Stimulated activated CD4-positive, alpha-beta T cell treated with anti-CD3 and anti-CD28 coated beads, Interleukin-4, amount 100 ng/mL, for 48 hours (primary cell): ENCODE measurements at places on chromosomes 12 and 14.
A peak's percentile ranks its signal among the peaks of the same experiment; 100 is the strongest.

DNA sequence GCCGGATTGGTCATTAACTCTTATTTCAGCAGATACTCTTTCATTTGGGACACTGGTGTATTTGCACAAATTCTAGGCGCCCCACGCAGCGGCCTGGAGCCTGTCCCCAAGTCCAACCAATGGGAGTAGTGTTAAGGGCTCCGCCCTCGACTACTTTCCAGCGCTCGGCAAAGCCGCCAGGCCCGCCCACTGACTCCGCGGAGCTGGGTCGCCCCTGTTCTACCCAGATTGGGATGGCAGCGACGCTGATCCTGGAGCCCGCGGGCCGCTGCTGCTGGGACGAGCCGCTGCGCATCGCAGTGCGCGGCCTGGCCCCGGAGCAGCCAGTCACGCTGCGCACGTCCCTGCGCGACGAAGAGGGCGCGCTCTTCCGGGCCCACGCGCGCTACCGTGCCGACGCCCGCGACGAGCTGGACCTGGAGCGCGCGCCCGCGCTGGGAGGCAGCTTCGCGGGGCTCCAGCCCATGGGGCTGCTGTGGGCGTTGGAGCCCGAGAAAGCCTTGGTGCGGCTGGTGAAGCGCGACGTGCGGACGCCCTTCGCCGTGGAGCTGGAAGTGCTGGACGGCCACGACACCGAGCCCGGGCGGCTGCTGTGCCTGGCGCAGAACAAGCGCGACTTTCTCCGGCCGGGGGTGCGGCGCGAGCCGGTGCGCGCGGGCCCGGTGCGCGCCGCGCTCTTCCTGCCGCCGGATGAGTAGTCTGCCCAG lies at the start of gene ACOT6:
ACOT6 (plus strand) TSS at position 179 of the 707 bp plus-strand sequence; CDS start at position 234, 55 bp downstream.
- DNase-seq: peak; percentile 63

GRCh38 chr14:74763803-74764531 lies 851 bp downstream of the YLPM1 start:
- no peak for DNase-seq

DNA sequence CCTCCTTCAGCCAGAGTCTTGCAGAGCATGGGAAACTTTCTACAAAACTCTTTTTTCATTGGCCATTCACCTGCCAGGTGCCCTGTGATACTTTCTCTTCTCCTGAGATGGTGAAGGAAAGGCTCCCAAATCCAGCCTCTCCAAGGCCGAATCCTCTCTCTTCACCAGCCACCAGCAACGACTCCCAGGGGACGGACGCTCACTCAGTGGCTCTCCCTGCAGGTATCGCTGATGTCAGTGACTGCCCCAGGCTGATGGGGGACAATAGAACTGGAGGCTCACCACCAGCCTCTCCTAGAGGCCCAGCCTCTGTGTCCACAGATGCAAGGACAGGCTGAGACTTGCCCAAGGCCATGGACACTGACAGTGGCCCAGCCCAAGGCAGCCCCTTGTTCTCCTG lies 204.1 kb downstream of the BCL11B start:
- no peak for DNase-seq

GRCh38 chr12:57001448-57001906 lies 4.9 kb downstream of the ZBTB39 start:
- peak; percentile 70 for DNase-seq

- no peak for DNase-seq
These were observed 996.5 kb downstream of the AACS start for GRCh38 chr12:126061777-126062176.

DNA sequence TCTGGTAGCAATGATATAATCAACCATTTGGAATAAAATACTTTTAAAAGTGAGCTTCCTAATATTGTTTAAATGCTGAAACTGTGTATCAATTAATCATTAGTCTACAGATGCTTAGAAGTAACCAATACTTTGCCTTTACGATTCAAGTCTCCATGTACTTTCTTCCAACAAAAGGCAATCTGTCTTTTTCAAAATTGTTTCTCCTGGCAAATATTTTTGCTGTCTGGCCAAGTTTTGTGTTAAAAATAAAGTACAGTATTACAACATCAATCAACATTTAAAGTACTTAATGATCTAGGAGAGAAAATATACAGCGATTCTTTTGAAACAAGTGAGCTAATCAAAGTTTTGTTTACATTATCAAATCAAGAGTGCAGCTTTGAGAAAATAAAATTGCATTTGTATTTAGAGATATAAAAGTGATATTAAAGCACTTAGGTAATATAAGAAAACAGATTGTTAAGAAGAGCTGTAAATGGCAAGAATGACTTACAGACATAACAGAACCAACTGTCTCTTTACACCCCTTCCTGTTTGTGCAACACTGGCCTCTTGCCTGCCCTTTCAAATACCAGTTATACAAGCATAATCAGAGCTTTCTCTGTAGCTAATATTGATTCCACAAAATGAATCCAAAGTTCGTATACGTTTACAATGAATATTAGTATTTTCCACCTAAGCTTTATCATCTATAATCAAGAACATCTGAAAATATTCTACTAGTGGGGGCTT lies 38.2 kb upstream of the FBLN5 start:
- no peak for DNase-seq

DNA sequence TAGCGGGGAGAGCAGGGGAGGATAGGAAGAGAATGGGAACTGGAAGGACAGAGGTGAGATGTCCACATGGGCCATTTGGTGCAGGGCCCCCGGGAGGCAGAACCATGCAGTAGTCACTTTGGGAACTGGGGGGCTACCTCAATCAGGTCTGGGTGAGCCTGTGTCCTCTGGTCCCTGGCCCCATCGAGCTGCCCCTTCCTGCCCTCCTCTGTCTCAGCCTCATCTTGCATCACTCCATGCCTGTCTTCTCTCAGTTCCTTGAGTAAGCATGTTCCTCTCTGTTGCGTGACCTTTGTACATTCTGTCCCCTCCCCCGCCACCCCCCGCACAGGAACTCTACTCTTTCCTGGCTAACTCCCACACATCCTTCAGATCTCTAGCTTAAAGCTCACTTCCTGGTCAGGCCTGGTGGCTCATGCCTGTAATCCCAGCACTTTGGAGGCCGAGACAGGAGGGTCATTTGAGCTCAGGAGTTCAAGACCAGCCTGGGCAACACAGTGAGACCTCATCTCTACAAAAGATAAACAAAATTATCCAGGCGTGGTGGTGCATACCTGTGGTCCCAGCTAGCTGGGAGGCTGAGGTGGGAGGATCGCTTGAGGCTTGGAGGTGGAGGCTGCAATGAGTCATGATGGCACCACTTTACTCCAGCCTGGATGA lies 23.2 kb downstream of the FOS start:
- peak; percentile 28 for DNase-seq

- no peak for DNase-seq
These were observed 1.4 kb upstream of the TMEM132C start for GRCh38 chr12:128265566-128265965.

DNA sequence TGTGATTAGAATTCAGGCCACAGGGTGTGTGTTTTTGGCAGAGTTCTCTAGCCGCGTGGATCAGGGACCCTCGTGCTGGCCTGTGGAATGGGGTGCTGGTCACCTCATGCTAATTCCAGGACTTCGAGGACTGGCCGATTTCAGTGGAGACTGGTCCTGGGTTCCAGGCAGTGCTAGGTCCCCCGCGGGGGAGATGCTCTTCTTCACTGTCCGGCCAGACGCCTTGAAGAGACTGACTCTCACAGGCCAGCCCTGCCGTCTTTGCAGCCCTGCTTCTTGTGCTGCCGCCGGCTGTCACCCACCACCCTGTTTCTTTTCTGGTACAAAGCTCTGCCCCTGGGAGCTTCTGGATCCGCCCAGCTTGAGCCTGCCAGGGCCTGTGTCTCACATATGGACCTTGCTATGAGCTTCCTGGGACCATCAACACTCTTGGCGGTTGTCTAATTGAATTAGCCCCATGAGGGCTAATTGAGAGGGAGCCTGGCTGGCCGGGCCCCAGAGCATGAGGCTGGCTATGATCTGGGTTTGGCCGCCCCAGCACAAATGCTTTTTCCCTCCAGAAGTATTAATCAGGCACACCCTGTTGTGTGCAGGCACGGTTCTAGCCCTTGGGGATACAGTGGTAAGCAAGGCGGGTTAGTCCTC lies 8.2 kb downstream of the MLXIP start:
- DNase-seq: no peak

DNA sequence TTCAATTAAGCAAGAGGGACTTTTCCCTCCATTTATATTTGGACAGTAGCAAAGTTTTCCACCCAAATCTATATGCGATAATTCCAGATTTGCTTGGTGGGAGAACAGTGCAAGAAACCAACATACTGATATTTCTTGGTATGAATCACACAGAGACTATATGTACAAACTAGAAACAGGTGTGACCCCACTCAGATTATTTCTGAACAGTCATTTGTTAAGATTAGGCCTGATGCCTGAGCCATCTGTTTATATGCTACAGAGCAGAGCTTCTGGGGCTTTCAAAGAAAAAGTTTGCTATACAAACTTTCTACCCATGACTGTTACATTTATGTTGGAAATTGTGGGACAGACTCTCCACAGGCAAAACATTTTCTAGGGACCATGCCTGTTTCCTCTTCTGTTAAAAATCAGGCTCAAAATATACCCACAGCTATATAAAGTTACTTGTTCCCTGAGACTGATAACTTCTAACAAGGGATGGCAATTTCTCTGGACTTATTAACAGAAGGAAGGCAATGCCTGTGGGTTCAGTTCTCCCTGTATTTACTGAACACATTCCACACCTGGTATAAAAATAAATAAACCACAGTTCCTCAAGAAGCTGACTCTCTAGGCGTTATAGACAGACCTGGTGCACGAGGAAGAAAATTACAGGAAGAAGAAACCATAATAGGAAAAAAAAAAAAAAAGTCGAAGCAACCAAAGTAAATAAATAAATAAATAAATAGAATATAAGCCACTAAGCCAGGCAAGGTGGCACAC lies 8.0 kb downstream of the PTPN21 start:
- no peak for DNase-seq

DNA sequence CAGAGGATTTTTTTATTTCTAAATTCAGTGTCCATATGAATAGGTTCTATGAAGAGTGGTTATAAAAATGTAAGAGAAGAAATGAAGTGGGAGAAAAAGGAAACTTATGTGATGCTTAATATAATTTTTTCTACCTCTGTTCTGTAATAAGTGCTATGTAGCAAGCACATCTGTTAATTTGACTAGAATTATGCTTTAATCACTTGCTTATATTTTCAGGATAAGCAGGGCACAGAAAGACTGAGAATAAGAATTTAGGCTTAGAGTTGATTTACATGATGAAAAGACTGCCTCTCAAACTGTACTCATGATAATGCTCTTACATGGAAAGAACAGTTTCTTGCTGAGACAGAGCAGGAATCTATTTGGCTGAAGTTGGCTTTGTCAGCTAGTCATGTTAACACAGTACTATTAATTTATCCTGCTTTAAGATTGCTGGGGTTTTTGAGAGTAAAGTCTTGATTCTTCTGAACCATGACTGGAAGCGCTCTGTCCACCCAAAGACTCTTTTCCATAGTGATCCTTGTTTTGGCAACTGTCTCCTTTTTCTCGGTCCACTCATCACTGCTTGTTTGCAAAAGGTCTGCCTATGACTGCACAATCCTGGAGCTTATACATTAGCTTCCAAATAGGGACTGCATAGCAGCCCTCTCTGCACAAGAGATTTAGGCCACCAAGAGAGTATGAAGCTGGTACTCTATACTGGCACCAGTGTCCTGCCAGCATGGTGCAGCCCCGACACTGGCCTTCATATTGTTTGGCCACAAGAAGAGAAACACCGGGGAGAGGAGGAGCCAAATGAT lies 98.8 kb downstream of the AKAP6 start:
- no peak for DNase-seq

GRCh38 chr14:26846388-26846787 lies 248.6 kb upstream of the NOVA1 start:
- DNase-seq: no peak

GRCh38 chr12:95118138-95118787 lies 44.8 kb upstream of the NR2C1 start:
- no peak for DNase-seq

- no peak for DNase-seq
These were observed 115.7 kb downstream of the DIO2 start for GRCh38 chr14:80095623-80096022.

DNA sequence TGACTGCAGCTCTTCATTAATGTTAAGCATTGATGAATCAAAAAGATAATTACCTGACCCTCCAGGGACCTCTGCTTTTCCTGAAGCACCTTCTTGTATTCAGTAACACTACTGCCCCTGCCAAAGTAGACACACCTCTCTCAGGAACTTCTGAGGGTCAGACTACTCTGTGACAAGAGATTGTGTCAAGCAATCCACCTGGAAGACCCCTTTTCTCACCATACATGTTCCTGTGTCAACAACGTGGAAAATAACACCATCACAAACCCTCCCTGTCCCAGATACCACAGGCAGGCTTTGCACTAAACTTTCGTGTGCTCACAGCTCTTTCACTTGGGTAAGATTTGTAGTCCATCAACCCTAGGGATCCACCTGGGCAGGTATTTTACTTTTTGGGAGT lies 13.2 kb downstream of the KRT76 start:
- DNase-seq: no peak

GRCh38 chr12:105301696-105302095 lies 28.8 kb upstream of the C12orf75 start:
- DNase-seq: no peak

GRCh38 chr14:61559641-61560201 lies 135.6 kb upstream of the HIF1A start:
- no peak for DNase-seq

DNA sequence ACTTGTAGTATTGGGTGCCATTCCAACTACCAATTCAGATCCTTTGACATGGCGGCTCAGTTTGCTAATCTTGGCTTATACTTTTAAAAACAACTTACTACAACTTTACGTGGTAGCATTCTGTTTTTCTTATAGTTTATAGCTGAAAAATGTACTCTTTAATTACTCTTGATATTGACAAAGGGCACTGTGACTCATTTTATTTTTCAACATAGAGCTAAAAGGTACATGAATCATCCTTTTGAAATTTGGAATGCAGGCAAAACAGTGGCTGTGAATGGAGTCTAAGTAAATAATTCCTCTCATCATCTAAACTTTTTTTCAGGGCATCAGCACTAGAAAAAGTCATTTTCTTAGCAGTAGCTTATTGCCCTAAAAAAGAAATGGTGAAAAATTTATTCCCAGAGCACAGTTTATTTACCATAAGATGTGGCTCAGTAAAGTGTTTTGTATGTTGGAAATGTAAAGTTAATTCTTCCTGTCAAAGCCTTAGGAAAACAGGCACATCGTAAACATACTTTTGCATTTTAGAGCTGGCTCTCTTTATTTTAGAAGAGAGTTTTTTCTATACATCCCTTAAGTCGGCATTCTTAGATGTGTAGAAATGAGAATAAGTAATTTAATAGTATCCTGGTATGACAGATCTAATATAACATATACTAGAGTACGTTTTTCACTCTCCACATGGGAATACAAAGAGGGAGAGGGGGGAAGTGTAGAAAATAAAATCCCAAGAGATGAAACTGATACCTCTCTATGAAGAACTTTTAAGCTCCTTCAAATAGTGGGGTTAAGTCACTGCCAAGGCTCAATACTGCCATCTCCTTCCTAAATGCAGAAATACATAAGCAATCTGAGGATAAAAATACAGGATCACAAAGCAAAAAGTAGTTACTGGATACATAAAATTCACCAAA lies 55.2 kb downstream of the SLC25A21 start:
- no peak for DNase-seq

GRCh38 chr14:35197015-35197414 lies 74.7 kb downstream of the PRORP start:
- DNase-seq: no peak
